ENCODE measurements at places on chromosomes 2 and 18.

DNA sequence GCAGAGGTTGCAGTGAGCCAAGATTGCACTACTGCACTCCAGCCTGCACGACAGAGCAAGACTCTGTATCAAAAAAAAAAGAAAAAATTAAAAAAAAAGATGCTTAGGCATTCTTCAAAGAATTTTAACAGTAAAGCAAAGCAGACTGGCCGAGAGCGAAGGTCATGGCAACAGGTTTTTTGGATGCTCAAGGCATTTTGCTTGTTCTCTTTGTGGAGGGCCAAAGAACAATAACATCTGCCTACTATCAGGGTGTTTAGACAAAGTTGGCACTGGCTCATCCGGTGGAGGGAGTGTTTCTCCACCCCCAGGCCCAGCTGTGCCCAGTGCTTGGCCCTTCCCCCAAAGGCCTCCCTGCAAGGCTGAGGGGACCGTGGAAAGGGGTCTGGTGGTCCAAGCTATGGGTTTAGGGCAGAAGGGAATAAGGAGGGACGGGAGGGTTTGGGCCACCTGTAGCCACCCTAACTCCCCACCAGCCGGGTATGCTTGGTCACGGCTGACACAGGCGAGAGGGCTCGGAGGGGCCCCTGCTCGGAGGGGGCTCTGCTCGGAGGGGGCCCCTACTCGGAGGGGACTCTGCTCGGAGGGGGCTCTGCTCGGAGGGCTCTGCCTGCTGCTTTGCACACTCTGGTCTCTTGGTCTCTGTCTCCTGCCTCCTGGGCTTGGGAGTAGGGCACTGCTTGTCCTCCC lies 26.7 kb upstream of the ALLC start:
- no peak for DNase-seq

- no peak for DNase-seq
Measured at GRCh38 chr2:108998911-108999310, 9.9 kb upstream of the EDAR start.

GRCh38 chr2:84839851-84840250 lies 41.0 kb downstream of the TRABD2A start:
- DNase-seq = no peak

- DNase-seq = no peak
Measured at GRCh38 chr2:202114291-202114690, 41.2 kb downstream of the KIAA2012 start.

DNA sequence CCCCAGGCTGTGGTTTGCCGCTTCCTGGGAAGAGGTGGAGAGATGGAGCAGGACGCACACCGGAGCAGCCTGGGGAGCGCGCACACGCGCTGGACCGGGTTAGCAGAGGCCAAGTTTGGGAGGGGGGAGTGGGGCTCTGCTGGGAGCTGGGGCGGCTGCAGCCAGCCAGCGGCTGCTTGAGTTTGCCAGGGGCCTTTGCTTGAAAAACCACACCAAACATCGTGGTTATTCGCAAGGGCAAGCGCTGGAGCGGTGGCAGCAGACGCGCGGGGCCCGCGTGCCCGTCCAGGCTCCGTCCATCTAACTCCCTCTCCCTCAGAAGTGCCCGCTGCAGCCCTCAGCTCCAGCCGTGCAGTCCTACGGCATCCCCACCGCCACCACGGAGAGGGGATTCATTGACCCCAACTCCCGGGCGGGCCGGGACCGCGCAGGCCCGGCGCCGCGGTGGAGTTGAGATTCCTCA lies 4.6 kb downstream of the PTGR3 start:
- DNase-seq = no peak

- no peak for DNase-seq
Measured at GRCh38 chr2:113276216-113276760, 2.4 kb downstream of the PAX8 start.

DNA sequence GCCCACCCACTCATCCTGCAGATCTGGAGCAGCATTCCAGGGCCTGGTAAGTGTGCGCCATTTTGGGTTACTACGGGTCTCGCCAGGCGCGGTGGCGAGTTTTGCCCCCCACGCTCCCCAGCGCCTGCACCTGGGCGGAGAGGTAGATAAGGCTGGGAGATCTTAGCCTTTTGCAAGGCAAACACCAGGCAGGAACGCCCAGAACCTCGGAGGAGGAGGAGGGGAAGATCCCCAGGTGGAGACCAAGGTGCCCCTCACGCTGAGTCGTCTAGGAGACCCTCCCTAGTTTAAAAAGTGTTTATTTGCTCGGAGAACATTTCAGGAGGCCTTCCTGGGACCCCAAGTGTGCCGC lies 365 bp upstream of the RAMP1 start:
- no peak for DNase-seq

- DNase-seq = no peak
Measured at GRCh38 chr2:42877511-42877910, 85.1 kb upstream of the HAAO start.

GRCh38 chr2:34660741-34661140 lies 1061.6 kb upstream of the FAM98A start:
- no peak for DNase-seq

DNA sequence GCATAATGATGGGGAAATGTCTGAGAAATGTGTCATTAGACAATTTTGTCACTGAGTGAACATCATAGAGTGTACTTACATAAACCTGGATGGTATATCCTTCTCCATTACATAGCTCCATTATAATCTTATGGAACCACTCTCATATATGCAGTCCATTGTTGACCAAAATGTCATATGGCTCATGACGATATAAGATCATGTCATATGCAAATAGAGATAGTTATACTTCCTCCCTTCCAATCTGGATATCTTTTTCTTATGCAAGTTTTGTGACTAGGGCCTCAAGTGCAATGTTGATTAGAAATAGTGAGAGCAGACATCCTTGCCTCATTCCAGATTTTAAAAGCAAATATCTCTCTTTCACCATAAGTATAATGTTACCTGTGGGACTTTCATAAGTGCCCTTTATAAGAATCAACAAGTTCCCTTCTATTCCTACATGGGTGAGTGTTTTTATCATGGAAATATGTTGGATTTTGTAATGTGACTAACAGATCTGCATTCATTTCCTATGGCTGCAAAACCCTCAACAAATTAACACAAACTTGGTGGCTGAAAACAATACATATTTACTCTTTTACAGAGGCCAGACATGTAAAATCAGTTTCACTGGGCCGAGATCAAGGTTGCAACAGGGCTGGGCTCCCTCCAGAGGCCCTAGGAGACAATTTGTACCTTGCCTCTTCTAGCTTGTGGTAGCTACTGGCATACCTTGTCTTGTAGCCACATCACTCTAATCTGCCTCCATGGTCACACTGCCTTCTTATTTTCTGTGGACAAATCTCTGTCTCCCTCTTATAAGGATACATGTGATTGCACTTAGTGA lies 21.6 kb upstream of the SULT1C4 start:
- DNase-seq = no peak

GRCh38 chr18:11607906-11608305 lies 1.5 kb upstream of the SLC35G4 start:
- DNase-seq = no peak

GRCh38 chr2:63999049-63999448 lies 20.2 kb downstream of the VPS54 start:
- DNase-seq = no peak

DNA sequence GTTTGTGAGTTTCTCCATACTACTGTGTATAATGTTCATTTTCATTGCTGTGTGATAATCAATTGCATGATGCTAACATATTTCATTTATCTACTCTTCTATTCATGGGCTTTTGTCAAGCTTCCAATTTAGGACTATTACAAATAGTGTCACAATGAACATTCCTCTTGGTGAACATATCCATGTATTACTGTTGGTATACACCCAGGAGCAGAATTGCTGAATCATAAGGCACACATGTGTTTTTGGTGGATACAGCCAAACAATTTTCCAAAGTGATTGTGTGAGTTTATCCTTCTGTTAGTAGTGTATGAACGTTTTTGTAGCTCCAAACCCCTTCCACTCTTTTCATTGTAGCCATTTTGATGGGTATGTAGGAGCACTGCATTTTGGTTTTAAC lies 101.6 kb upstream of the COPS8 start:
- no peak for DNase-seq

DNA sequence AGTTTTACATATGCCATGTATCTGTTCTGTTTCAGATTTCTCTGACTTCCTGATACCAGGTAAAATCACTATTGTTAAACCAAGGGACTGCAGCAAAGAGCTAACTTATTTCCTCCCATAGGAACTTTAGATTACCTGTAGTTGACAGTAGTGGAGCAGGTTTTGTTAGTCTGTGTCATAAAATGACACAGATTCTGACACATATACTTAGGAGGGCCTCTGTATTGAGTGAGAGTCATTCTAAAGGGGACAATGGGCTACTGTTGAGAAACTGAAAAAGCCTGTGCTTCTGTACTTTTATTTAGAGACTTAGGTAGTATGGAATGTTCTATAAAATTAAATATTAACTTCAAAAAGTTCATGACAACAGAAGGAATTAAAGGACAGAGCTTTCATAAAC lies 48.2 kb downstream of the KCMF1 start:
- DNase-seq = no peak

GRCh38 chr18:49371786-49372185 lies 88.7 kb downstream of the DYM start:
- no peak for DNase-seq

- no peak for DNase-seq
Measured at GRCh38 chr18:76064998-76065397, 430.0 kb downstream of the ZNF516 start.

- DNase-seq = no peak
Measured at GRCh38 chr2:156077041-156077742, 255.3 kb downstream of the NR4A2 start.

DNA sequence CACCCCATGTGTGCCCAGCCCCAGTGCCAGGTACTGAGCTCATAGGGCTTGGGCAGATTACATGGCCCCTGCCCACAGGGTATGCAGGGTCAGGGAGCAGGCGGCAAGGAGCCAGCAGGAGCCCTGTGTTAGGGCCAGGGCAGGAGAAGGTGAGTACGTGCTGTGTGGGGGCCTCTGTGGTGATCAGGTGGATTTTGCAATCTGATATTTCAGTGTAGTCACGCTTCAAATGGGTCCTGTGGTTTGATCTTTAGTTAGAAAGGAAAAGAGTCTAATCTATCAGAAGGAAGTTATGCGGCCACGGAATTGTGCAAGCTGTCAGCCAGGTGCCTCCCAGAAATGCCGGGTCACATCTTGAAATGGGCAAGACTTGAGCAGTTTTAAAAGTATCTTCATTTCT lies 13.9 kb downstream of the UBE2F start:
- DNase-seq = no peak

GRCh38 chr2:202529389-202529788 lies 105.4 kb upstream of the FAM117B start:
- no peak for DNase-seq

DNA sequence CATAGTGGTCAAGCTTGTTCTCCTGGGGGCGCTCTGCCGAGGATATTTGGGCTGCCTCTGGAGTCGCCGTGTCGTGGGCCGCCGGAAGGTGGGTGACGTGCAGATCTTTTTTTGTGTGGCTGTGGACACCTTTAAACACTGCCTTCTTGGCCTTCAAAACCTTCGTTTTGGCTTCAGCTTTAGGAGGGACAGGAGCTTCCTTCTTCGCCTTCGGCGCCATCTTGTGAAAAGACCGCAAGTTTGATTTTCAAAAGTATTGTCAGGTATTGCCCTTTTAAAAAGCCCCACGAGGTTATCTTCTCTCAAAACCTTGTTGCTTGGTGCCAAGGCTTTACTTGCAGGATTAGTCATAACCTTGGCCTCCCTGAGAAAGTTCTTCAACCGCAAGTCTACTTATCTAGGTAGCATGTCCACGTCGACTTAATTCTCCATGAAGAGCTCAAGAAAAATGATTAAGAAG lies 20.8 kb downstream of the LAMA3 start:
- DNase-seq = no peak

GRCh38 chr2:33583194-33583938 lies 15.7 kb downstream of the FAM98A start:
- no peak for DNase-seq

DNA sequence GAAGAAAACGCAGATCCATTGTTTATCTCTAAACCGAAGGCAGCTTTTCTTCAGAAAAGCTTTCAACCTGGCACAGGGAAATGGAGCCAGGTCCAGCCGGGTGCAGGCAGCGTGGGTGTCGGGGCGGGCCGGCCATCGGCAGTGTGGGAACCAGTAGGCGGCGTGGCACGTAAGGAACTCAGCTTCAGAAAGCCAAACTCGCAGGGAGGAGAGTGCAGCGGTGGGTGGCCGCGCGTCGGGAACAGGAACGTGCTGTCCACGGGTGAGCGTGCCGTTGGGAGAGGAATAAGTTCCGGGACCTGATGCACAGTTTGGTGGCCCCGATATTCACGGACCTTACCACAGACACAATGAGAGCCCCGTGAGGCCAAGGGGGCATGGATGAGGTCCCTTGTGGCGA lies 270.4 kb downstream of the TWIST2 start:
- DNase-seq = no peak

GRCh38 chr2:173247156-173247555 lies 107.5 kb upstream of the CDCA7 start:
- DNase-seq = no peak

GRCh38 chr2:62856228-62857040 lies 150.9 kb downstream of the EHBP1 start:
- DNase-seq = no peak

Data from DMS79 (cell line).